ENCODE measurements at places on chromosomes 3 and 15.

DNA sequence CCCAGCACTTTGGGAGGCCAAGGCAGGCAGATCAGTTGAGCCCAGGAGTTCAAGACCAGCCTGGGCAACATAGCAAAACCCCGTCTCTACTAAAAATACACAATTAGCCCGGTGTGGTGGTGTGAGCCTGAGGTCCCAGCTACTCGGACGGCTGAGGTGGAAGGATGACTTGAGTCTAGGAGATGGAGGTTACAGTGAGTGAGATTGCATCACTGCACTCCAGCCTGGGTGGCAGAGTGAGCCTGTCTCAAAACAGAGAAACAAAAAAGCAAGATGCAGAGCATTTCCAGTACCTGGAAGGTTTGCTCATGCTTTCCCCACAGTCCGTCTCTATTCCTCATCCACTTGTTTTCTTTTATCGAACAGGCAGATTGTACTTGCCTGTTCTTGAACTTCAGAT is 3.8 kb upstream of the PDIA5 start:
- DNase-seq = no peak

DNA sequence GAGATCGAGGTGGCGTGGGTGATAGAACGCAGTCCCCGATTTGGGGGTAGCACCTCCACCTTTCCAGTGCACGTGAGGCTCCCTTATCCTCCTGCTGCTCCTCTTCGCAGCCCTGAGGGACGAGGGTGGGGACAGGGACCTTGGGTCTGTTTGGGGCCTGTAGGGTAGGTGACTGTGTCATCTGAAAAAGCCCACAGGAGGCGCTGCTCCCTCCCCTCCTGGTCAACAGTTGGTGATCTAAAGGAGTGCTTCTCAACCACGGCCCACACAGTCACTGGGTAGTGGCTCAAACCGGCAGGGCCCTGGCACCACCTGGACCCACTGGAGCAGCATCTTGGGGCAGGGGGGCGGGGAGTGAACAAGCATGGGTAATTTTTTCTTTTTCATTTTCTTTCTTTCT is 7.1 kb downstream of the LRRK1 start:
- DNase-seq = no peak

DNA sequence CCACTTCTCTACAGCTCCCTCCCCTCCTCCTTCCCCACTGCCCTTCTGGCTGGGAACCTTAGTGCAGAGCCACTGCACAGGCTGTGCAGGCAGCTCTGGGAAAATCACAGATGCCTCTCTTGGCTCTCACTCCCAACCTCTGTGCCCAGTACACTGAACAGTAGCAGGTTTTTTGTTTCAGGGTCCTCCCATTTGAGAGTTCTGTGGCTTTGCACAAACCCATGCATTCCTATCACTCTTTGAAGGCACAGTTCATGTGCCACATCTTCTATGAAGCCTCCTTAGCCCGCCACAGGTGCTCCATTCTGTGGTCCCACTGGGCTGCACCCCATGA is 103.9 kb downstream of the SNRK start:
- no peak for DNase-seq

GRCh38 chr3:188951734-188952133 is 220.0 kb upstream of the TPRG1 start:
- DNase-seq = no peak

GRCh38 chr3:24291646-24292045 is 203.0 kb downstream of the THRB start:
- DNase-seq = no peak
